Activated naive CD4-positive, alpha-beta T cell treated with anti-CD3 and anti-CD28 coated beads, Interleukin-2, amount 50 U/mL, for 72 hours (primary cell): ENCODE measurements at places on chromosomes 4 and X. TPM values are rescaled to one million over a fixed set of nuclear protein-coding genes. Genes with fewer than 3 reads are reported as not detected.
A peak's percentile ranks its signal among the peaks of the same experiment; 100 is the strongest.

GRCh38 chr4:118326585-118326984 is 26.2 kb downstream of the PRSS12 start:
- no peak for DNase-seq

Gene NUP62CL
- total RNA-seq, result 4.5 TPM

DNA sequence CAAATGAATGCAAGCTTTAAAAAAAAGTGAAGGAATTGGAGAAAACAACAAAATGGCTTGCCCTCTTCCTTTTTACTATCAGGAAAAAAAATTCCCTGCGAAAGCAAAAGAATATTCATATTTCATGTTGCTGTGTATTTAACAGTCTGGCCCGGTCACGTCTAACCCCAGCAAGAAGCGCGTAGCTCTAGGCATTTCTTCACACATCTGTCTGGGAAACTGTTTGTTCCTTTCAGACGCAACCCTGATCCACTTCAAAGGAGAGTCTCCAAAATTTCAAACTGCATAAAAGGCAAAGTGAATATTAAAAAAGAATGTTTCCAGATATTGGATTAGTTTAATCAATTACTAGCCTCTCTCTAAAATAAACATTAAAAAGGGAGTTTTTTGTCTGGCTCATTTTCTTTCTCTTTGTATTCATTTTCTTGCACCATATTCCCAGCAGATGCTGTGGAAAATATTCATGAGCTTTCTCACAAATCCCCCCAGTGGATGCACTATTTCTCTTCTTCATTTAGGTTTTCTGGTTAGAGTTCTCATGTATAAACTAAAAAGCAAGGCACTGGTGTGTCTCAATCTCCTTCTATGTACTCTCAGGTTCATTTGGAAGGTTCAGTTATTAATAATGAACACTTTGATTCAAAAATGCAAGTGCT is 145.3 kb downstream of the MID1 start:
- no peak for DNase-seq

Gene TSPAN7
- 0.93 TPM for total RNA-seq

Gene ATOH1
- not detected for total RNA-seq

Gene POLN
- total RNA-seq, result 1.8 TPM

Gene PPEF2
- total RNA-seq, result 0.54 TPM

DNA sequence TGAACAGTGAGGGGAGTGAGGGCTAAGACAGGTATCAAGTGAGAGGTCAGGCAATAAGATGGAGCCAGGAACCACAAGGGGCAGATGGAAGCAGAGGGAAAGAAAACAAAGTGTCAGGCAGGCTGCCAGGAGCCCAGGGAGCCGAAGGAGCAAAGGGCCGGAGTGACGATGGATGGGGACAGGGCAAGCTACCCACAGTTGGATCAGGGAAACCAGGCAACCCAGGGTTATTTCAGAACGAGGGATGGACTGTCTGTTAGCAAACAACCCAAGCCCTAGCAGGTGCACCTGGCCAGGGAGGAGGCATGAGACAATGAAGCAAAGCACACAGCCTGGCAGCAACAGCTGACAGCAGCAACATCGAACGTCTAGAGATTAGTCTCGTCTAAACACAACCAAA is 39.2 kb downstream of the SEL1L3 start:
- DNase-seq, result no peak

DNA sequence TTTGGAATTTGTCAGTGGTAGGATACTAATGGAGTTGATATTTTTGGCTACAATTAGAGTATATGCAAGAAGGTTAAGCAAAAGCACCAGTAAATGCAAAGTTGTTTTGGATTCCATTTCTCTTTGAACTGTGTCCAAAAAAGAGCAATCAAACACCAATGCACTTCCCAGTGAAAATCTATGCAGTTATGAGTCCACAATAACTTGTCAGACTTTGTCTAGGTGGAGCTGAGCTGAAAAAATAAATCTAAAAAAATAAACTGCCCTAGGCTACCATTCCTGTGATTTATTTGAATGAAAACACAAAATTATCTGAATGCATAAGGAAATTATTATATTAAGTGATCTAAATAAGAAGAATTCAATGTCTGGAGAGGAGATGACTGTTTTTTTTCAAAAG is 37.0 kb upstream of the AREG start:
- no peak for DNase-seq

Gene ADGRG2
- total RNA-seq, result not detected

GRCh38 chr4:110472583-110473329 is 3.2 kb upstream of the ENPEP start:
- DNase-seq, result no peak

DNA sequence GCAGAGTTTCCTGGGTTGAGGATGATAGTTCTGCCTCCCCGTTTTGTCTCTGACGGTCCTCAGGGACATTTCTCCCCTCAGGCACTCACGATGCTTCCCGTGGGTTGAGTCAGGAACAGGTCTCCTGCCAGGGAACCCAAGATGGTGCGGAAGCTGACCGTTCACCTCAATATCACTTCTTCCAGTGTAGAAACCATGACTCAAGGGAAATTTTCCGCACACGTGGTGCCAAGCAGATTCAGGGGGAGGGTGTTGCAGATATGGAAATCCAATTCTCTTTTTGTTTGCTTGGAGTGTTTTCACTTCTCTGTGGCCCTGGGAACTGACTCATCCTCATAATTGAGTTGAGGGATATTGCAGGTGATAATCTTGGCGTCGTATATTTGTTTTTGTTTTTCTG is 46.7 kb downstream of the CXorf49B start:
- DNase-seq, result no peak

GRCh38 chr4:184899261-184900134 is 73.7 kb upstream of the ACSL1 start:
- DNase-seq, result no peak

Gene AWAT2
- 0.30 TPM for total RNA-seq

Gene NXF2B
- total RNA-seq, result not detected

DNA sequence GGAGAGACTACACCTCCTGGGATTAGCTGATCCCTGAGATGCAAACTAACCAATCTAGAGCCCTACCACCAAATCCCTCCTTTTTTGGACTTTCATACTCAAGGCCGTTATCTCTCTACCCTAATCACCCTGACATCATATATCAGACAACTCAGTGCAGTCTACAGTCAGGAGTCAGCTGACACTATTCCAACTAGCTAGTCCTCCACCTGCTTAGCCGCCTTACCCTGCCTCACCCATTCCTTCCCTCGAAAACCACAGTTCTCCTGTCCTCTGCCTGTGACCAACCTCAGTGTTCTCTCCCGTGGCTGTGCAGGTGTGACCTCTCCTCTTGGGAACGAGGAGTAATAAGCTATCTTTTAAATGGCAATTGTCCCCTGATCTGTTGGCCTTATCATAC is 1.8 kb upstream of the PPEF2 start:
- DNase-seq, result no peak

GRCh38 chr4:158513256-158513655 is 8.4 kb upstream of the RXFP1 start:
- no peak for DNase-seq

Gene PRR32
- not detected for total RNA-seq

Gene H2BW2
- not detected for total RNA-seq

DNA sequence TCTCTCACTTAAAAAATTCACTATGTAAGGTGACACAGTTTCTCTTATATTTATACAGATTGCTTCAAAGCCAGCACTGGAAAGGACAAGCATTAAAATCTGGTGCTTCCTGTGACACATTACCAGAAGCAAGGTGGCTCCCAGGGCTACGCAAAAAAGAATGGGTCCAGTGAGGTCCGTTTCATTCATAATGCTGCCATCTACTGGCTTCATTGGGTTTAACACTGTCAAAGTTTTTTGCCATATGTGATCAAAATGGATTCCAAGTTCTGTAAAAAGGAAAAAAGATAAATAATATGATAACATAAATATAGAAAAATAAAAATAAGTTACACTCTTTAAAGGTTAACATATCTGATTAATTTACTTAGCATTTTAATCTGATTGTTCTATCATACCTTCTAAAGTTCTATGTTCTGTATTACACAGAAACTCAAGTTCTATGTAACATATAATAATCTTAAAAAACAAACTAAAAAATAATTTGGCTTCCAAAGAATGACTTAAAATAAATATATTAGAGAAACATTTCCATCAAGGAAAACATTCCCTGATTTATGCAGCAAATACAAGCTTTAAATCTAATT is 22.1 kb downstream of the YIPF7 start:
- DNase-seq, result no peak

- no peak for DNase-seq
Observed at GRCh38 chrX:131693359-131693758, 149.5 kb downstream of the OR13H1 start.

Gene SSX1
- not detected for total RNA-seq

- DNase-seq, result no peak
Observed at GRCh38 chrX:17633546-17633945, 103.7 kb upstream of the SCML1 start.

DNA sequence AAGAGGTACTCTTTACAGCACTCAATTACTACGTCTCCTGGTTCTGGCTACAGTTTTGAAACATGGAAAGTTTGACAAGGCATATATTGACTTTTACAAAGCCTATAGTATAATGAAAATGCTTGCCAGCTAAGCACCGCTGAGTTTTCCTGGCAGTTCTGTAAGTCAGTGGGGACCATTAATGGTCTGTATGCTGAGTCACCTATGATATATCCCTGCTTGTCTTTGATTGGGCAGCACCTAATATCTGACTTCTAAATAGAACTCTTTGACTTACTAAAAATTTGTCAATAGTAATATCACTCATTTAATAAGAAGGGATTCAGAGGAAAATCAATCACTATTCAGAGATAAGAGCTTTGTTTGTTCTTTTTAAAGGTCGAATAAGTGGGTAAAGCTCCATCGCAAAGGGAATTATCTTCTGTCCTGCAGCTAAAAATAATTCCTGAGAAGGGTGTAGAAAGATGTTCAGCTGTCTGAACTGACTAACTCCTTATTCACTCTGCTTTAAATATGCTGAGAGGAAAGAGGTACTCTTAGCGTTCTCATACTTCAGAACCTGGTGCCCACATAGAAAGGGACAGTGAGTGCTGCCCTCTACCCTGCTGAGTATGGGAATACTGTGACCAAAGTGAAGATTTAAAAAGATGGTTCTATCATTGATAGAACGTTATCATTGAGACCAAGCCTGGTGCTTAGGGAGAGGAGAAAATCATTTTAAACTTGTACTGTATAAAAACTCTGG is 959 bp downstream of the SMPX start:
- DNase-seq, result no peak

Gene ARHGEF9
- 21.4 TPM for total RNA-seq

Gene POU3F4
- total RNA-seq, result not detected

GRCh38 chrX:115561605-115562479 is 868 bp downstream of the PLS3 start:
- DNase-seq, result no peak

- DNase-seq, result no peak
Observed at GRCh38 chr4:153366486-153366885, 22.0 kb downstream of the MND1 start.

GRCh38 chr4:3346146-3346545 is 53.3 kb downstream of the RGS12 start:
- DNase-seq, result peak; percentile 38

- DNase-seq, result no peak
Observed at GRCh38 chr4:152939621-152940020, 3.5 kb downstream of the FHDC1 start.

DNA sequence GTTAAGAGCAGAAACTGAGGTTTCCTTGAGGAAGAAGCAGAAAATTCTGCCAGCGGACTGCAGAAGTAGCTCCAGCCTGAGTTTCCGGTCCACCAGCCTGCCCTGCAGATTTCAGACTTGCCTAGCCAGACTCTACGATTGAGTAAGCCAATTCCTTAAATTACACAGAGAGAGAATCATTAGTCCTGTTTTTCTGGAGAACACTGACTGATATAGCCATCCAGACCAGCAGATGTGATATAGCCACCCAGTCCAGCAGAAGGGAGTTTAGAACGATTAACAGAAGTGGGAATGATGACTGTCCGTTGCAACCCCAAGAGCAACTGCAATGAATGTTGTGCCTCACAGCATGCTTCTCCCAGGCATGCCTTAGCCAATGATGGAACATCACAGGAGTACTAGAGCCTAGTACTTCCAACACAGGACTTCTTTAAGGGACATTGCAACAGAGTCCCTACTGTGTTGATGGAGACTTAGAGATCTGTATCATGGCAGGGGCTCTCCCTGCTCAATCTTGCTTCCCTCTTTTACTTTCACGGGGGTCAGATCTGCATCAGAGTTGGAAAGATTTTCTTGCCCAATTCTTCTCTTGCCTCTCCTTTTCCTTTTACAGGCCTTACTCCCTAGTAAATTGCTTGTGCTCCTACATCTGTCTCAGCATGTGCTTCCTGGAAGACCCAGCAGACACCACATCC is 264.6 kb upstream of the CLNK start:
- DNase-seq, result no peak

- no peak for DNase-seq
Observed at GRCh38 chr4:8301851-8302730, 32.5 kb downstream of the HTRA3 start.

Gene XAGE2
- total RNA-seq, result not detected

Gene EDA
- 3.6 TPM for total RNA-seq

DNA sequence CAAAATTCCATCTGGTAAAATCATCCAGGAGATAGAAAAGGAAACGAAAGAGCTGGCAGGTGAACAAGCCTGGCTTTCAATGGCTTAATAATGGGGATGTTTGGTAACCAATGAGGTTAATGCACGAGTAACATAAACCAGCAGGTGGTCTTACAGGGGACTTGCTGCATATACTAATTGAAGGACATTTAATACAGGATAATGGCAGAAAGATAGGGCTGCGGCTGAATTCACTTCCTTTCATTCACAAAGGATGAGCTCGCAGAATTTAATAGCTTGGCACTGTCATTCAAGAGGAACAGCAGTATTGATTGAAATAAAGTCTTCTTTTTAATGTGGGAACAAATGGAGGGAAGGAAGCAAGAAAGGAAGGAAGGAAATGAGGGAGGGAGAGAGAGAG is 156.3 kb upstream of the RAI2 start:
- DNase-seq, result no peak

DNA sequence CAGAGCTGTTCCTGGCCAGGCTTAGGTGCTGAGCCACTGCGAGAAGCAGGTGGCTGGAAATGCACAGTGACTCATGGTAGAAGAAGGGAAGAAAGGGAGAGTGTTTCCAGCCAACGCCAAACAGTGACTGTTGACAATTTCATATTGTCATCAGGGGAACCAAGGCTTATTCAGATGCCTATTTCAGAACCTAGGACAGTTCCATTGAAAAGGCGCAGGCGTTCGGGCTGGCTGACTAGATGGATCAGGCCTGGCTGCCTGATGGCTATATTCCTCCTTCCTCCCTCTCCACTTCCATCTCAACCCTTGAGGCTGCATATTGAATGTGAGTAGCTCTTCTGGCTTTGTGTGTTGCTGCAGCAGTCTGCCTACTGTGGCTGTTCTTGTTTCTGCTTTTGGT is 73.0 kb upstream of the FRMPD4 start:
- DNase-seq, result no peak

Gene SLC9A7
- 13.5 TPM for total RNA-seq

DNA sequence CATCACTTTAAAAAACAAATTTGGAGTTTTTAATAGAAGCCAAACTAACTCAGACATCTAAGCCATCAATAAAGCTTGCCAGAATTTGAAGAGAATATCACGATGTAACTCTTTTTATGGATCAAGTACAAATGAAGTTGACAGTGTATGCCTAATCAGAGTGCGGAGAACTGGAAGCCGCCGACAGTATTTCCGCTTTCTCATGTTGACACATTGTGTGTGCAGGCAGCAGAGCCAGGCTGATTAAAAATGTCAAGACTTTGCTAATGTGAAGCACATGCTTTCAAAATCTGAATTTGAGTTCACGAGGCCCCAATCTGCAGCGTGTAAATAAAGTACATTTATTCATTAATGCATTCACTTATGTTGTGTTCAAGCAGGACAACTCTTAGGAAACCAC is 161.2 kb downstream of the TENM3 start:
- no peak for DNase-seq

Gene TMSB15B
- 12.9 TPM for total RNA-seq

Gene IQSEC2
- not detected for total RNA-seq
